ENCODE measurements at places on chromosomes 6 and 20.

DNA sequence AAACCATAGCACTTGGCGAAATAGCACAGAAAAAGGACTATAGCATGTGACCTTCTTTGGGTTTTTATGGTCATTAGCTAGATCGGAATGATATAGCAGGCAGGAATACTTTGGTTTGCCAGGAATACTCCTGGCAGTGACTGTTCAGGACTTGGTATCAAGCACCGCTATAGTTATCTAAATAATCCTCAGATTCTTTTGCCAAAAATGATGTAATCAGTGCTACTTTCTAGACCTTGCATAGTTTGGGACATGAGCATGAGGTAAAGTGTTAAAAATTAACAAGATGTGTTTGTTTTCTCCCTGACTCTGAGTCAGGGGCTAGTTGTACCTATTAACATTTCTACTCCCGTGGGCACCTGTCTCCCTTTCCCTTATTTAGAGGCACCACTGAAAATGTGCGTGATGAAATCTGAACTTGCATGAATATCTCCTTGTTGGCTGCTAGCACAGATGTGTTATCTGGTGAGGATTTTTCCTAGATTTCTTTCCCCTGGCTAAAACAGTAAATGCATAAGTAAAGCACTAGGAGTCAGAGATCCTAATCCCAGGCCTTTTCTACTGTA is 511.0 kb downstream of the CDKAL1 start:
- DNase-seq = peak; percentile 9

GRCh38 chr20:48631114-48632016 is 196.4 kb downstream of the PREX1 start:
- peak; percentile 85 for DNase-seq

GRCh38 chr20:9409352-9409751 is 105.0 kb upstream of the LAMP5 start:
- DNase-seq = no peak

DNA sequence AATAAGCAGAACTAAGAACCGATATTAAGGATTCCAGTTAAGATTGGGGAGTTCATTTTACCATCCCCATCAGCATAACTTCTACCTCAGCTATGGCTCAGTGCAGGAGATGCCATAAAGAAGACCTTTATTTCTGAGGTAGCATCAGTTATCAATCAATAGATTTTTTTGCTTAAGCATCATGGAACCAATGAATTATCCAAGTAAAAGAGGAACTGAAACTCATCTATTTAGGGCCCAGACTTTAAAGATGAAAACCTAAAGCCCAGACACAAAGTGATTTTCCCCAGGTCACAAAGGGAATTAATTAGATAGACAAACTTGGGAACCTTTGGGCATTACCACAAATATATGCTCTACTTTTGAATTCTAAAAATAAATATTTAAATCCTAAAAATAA is 59.2 kb upstream of the TINAG start:
- no peak for DNase-seq

GRCh38 chr6:30703011-30703410 is 12.2 kb upstream of the NRM start:
- DNase-seq = no peak

All from NCI-H2171 treated with DMSO at 0.1 percent for 48 hours (cell line).